ENCODE measurements at places on chromosomes 12 and 14.

DNA sequence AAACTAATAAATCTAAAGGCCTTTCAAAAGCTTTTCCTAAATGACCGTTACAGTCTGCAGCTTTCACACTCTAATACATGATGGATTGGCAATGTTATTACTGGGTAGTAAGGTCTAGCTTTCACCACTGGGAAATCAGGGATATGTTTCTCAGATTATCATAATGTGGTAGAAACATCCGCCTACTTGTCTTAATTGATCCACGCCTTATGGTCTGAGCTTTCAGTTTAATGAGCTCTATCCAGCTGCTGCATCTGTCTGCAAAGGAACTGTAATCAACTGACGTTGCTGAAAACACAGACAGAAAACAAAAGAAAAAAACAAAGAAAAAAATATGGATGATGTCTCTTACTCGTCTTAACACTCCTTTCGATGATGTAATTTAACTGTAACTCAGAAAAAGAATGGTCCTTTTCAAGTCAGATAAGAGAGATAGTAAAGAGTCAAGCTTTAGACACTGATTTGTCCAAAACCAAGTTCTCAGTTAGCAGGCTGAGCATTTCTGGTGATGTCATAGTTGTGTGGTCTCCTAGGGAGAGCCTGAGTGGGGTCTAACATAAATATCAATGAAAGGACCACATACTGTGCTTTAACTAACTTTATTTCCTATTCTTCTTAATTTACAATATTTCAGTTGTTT lies 85.9 kb downstream of the C2CD5 start:
- DNase-seq, result no peak

DNA sequence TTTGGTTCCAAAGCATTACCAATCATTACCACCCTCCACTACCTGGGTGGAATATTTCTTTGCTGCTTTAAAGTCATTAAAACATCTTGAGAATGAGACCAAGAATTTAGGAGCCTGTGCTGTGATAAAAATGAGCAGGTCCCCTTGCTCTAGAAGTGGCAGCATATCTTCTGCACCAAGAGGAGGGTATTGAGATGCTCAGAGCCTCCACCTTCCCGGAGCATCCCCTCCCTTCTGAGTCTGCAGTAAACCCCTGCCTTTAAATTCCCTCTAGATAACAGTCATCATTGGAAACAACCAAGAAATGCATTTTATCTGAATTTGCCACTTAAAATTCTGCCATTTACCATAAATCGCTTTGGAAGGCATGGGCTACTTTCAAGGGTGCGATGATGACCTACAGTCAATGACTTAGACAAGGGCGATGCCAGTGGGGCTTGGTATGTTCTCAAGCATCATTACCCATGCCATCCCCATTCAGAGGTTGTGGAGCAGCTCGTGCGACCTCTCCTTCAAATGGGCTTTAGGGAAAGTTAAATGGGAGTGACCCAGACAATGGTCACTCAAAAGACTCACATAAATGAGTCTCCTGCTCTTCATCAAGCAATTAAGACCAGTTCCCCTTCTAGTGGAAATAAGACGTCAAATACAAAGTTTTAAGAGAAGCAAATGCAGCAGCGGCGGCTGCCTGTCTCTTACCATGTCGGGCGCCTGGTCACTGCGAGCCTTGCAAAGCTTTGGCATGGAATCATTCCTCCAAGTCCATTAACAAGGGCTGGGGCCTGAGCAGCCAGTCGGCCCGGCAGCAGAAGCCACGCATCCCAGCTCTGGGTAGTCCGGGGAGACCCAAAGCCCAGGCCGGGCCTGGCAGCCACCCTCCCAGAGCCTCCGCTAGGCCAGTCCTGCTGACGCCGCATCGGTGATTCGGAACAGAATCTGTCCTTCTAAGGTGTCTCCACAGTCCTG lies 334.5 kb downstream of the TMEM121 start:
- no peak for DNase-seq

DNA sequence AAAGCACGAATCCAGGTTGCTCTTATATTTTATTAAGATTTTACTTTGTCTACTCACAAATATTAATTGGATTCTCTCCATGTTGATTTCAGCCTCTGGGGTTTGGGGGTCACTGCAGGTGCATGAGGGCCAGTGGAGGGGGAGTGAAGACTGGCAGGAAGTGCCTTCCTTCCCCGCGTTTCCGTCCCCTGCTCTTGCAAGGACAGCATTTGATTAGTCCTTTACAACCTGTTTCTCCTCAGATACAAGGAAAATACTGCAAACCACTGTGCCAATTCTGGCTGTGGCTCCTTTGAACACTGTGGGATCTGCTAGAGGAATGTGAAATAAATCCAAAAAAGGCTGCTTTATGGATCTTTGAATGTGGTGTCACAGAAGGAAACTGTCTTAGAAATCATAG lies 291.8 kb downstream of the ETNK1 start:
- DNase-seq, result no peak

- peak; percentile 2 for DNase-seq
Observed at GRCh38 chr14:51453869-51454268, 197.8 kb upstream of the FRMD6 start.

DNA sequence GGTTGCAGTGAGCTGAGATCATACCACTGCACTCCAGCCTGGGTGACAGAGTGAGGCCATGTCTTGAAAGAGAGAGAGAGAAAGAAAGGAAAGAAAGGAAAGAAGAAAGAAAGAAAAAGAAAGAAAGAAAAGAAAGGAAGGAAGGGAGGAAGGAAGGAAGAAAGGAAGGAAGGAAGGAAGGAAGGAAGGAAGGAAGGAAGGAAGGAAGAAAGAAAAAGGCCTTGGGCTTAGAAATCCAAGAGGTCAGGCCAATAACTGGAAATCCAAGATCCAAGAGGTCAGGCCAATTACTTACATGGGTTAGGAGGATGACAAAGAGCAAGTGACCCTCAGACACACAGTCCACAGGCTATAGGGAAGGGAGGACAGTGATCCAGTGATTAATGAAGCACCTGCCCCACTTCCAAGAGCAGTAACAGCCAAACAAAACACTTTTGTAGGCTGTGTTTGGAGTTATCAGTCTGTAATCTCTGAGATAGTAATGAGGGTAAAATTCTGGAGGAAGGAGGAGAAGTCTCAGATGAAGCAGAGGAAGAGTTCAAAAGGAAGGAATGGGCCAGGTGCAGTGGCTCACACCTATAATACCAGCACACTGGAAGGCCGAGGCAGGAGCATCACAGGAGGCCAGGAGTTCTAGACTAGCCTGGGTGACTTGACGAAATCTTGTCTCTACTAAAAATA lies 32.2 kb upstream of the SPTLC2 start:
- DNase-seq, result no peak

DNA sequence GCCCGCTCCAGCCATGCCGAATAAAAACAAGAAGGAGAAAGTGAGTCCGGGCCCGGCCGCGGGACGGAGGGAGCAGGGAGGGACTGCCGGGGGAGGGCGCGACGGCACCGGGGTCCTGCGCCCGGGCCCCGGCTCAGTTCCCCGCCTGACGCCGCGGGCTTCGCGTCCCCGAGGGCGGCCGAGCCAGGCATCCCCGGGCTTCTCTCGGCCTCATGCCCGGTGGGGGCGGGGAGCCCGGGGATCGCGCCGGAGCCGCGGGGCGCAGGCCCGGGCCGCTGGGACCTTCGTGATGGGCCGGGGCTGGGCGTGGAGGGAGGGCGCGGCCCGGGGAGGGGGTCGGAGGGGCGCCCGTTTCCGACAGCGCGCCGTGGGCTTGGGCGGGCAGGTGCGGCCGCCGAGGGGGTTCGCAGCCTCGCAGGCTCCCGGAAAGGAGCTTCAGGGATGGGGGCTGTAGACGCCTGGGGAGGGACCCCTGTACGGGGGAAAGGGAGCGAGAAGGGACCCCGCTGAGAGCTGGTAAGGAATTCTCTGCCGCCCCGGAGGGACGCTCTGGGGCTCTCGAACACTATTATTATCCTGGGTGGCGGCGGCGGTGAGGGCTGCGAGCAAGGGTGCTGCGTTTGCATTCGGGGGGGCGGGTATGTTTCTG lies 496 bp downstream of the PPP2R5C start:
- no peak for DNase-seq

GRCh38 chr14:92430686-92431085 lies 82.9 kb upstream of the RIN3 start:
- no peak for DNase-seq

DNA sequence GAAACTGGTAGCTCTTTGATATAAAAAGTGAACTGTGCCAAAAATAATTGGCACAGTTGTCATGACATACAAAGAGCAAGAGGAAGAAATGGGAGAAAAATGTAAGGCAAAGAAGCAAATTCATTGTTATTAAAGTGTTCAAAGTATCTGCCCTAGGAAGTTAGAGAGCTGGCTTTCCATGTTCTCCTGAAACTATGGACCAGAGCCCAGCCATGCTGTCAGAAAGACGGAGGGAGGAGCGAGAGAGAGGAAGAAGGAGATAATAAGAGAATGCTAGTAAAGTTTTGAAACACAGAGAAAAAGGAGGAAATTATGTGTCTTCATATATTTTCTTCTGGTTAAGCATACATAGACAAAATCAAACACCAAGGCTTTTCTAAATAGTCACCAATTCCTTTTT lies 78.1 kb upstream of the PELI2 start:
- no peak for DNase-seq

- DNase-seq, result no peak
Observed at GRCh38 chr12:14216405-14217294, 148.8 kb upstream of the ATF7IP start.

DNA sequence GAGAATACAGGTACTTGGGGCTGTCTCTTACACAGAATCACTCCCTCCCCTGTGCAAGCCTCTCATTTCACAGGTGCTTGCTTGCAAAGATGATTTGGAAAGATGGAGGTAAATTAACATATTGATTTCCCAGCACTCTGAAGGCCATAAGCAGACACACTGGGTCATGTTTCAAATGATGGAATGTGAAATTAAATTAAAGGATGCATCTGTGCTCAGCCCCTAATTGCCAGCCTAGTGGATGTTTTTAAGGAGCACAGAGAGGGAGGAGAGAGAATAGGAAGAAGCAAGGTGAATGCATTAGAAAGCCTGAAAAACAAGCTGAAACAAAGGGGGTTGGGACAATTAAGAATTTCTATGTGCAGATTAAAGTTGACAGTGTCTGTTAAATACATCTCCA lies 96.1 kb upstream of the GRIP1 start:
- DNase-seq, result no peak

- DNase-seq, result no peak
Observed at GRCh38 chr14:71403656-71404055, 496.4 kb downstream of the PCNX1 start.

All from nucleus accumbens (tissue), 56 donors.